ENCODE measurements at places on chromosomes 4 and X. TPM values are rescaled to one million over a fixed set of nuclear protein-coding genes. Genes with fewer than 3 reads are reported as not detected.

DNA sequence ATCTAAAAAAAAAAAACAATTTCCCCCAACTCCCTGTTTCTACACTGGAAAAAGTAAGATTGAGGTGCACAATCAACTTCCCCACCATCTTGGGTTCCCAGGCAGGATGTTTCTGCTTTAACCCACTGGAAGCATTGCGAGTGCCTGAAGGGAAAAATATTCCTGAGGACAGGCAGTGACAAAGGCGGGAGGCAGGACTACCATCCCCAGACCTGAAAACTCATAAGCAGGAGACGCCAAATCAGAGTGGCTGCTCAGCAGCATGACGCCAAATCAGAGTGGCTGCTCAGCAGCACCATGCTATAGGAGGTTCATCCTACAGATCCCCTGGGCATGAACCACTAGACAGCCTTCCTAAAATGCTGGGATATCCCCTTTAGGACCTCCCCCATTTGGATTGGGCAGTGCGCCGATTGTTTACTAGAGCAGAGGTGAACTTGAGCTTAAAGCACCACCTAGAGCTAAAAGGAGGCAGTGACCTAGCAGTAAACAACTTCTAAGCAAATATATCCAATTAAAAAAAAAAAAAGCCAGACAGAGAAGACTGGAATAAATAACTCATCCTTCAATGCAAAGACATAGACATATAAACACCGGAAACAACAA is 35.0 kb upstream of the GK start:
- no peak for DNase-seq

DNA sequence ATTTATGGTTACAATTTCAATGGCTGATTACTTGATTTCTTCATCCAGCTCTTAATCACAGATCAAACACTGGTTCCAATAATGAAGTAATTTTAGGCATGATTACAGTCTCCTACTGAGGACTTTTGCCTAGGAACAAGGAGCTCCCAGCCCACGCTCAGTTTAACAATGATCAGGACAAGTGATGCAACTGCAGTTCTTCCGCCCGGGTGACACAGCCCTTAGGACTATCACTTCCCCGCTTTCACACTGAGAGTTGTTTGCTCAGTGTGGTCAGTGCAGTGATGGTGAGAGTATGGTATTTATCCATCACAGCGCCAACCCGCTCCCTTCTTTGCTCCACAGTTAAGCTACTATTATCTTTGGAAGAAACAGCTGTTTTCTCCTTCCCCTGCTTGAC is 203.2 kb upstream of the MBNL3 start:
- DNase-seq: no peak

TTC29 gene
- not detected for total RNA-seq

TSPAN7 gene
- total RNA-seq: not detected

ZNF674 gene
- 7.1 TPM for total RNA-seq

Measured in HFFc6 (cell line).